ENCODE measurements at places on chromosomes 2 and 18.

DNA sequence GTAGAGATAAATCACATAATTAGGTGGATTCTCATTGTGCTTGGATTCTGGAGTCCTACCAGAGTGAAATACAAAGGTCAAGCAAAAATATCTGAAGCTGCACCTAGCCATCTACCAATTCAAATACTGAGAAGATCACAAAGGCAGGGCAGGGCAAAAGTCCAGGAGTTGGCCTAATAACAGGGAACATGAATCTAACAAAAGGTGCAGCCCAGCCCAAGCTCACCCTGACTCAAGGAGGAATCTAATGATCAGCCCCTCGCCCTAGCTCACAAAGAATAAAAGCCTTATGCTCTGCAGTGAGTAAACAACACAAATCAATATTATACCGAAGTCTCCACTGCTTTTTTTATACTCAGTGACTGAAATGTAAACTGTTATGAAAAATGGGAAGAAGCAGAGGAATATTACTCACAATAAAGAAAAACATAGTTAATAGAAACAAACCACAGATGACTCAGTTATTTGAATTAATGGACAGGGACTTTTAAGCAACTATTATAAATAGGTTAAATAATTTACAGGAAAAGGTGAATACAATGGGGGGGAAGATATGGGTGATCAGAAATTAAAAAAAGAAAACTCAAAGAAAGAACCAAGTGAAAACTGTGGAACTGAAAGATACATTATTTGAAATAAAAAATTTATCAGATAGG lies 49.5 kb downstream of the ANTXR1 start:
- no peak for DNase-seq

DNA sequence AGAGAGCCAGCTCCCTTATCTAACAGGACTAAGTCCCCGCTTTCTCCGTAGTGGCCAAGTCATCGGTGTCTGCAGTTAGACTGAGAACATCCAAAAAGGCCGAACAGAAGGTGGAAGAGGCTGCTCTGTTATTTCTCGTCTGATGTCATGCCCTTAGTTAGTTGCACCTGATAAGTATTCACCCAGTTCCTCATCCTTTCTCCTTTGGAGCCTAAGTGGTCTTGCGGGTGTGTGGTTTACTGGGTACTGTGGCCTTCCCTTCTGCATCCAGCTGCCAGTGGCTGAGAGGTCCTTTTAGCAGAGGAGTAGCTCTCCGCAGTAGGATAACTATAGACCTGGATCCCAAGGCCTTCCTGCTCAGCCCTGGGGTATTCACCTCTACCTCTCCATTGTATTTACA lies 211.6 kb downstream of the BCL2 start:
- DNase-seq = no peak

- no peak for DNase-seq
Measured at GRCh38 chr2:43438858-43439655, 156.8 kb downstream of the THADA start.

DNA sequence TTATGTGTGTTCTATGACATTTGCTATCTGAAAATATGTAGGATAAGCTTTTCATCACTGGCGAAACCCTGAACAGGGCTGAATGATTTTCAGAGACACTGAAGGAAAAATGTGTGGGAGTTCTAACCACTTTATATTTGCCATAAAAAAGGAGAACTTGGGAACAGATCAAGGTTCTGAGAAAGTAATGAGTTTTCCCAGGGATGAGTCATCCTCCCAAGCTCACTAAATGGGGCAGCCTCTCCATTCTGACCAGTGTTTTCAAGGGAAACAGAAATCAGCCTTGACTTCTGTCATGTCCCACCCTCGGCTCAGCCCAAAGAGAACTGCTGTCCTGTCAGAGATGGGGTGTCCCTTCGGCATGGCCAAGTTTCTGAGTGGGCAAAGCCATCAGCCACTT lies 2109.8 kb upstream of the CELF4 start:
- DNase-seq = no peak

DNA sequence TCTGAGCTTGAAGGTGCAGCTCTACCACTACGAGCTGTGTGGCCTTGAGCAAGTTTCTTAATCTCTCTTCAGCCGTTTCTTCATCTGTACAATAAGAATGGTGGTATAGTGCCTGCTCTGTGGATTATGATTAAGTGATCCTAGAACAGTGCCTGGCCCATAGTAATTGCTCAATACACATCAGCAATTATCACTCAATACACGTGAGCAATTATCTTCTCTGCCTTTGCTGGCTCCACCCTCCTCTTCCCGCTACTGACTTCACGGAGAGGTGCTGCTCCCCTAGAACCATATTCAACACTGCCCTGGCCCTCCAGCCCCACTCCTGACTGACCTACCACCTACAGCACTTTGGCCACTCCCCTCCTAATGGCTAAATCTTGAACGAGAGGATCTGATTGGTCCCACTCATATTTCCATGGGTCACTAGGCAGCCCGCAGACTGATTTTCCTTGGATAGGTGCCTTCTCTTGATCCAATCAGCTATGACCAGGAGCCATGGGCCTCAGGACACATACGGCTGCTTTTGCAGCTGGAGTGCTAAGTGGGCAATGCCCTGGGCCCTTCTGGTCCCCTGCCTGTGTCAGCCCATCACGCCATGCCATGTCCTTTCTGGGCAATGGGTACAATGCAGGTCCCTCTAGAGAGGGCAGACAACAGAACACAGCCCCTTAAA lies 77.5 kb downstream of the STPG4 start:
- DNase-seq = no peak

GRCh38 chr18:22606563-22607283 lies 189.0 kb upstream of the CTAGE1 start:
- DNase-seq = no peak

DNA sequence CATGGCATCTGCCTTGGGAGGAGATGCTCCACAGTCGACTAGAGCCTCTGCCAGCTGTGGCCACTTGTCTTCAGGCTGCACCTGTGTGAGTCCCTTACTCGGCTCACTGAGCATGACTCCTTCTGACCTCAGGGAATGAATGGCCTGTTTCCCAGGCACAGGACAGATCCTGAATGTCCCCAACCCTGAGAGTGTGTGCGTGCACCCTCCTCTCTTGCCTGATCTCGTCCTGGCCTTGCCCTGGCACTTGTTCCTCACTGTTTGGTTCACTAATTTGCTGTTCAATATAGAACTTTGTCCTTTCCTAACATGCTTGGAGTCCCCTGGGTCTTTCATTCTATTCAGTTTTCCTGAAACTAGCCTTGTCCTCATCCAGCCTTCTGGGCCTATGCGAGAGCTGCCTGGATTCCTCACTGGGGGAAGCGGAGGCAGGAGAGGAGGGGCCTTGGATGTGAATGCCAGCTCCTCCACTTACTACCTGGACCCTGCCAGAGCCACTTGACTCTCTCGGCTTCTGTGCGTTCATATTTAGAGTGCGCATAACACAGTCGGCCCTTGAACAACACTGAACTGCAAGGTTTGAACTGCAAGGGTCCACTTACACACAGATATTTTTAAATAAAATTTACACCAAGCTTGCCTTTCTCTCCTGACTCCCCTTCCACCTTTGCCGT lies 184.8 kb downstream of the ACKR3 start:
- peak; percentile 60 for DNase-seq

- DNase-seq = no peak
Measured at GRCh38 chr2:168679081-168679480, 123.4 kb upstream of the NOSTRIN start.

GRCh38 chr2:178881075-178881474 lies 73.9 kb upstream of the TTN start:
- DNase-seq = no peak

DNA sequence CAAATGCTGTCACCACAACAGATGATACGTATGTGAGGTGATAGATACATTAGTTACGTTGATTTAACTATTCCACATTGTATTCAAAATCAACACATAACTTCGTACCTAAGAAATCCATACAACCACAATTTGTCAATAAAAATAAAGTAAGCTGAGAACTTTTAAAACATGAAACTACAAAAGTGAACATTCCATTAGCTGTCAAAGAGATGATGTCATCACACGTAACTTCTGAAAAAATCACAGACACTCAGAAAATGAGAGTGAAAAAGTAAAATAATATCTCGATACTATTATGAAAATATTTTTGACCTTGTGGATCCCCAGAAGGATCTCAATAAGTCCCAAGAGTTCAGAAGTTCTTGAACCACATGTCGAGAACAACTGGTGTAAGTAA lies 161.6 kb upstream of the GALNT13 start:
- no peak for DNase-seq

- no peak for DNase-seq
Measured at GRCh38 chr2:146764301-146764700, 1080.5 kb upstream of the ACVR2A start.

DNA sequence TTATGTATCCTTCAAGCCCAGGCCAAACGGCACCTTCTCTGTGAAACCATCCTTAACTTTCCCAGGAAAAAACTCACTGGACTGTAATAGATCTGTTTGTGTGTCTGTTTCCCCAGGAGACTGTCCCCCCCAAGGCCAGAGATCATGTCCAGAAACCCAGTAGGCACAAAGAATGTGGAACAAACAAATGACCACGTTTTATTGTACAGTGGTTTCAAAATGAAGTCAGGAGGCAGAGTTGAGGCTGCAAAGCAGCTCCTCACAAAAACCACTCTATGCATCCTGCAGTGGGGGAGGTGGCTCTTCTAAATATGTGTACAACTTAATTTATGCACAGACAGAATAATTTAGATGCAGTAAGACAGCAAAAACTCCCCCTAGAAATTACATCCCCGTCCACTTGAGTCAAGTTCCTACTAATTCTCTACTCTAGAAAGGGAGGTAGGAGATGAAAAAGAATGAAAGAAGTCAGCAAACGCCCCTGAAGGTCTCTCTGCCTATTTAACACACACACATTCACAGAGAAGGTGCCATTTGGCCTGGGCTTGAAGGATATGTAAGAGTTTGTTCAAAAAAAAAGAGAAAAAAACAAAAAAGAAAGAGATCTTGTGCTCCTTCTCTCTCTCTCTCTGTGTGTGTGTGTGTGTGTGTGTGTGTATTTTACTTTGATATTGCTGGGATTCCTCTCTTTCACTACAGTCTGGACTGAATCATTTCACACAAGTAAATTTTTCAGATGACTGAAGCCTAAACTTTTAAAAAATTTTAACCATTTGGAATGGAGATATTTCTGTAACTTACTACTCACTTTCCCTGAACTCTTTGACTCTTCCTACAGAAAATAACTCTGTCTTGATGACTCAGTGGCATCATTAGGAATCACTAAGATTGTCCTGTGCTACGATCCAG lies 19.5 kb downstream of the BCL2 start:
- DNase-seq = no peak

DNA sequence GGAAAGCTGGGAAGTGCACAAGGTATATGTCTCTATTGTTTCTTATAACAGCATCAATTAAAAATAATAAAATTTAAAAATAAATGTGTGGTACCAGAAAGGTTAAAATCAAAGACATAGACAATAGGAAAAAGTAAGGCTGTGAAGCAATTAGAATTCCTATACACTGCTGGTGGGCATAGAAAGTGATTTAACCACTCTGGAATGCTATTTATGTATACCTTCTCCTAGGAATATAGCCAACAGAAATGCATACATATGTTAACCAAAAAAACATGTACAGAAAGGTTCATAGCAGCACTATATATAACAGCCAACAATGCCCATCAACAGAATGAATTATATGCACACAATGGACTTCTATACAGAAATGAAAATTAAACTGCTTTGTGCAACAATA lies 43.0 kb downstream of the WDSUB1 start:
- no peak for DNase-seq

DNA sequence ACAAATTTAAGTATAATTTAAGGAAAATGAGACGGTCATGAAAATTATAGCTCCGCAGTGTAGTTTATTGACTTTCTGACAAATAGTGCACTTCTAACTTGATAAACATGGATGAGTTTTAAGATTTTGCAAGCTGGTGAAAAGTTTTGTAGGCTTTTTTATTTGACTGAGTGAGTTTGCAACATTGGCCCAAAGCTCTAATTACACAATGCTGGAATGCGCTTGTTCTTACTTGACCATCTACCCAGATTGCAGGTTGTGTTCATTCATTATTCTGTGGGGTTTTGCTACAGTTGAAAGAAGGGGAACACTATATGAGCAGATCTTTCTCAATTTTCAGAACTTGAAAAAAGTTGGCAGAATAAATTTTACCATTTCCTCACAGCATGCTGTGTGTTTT lies 13.5 kb downstream of the SPOPL start:
- DNase-seq = no peak

GRCh38 chr18:13611142-13611600 lies 115.2 kb downstream of the FAM210A start:
- DNase-seq = no peak

DNA sequence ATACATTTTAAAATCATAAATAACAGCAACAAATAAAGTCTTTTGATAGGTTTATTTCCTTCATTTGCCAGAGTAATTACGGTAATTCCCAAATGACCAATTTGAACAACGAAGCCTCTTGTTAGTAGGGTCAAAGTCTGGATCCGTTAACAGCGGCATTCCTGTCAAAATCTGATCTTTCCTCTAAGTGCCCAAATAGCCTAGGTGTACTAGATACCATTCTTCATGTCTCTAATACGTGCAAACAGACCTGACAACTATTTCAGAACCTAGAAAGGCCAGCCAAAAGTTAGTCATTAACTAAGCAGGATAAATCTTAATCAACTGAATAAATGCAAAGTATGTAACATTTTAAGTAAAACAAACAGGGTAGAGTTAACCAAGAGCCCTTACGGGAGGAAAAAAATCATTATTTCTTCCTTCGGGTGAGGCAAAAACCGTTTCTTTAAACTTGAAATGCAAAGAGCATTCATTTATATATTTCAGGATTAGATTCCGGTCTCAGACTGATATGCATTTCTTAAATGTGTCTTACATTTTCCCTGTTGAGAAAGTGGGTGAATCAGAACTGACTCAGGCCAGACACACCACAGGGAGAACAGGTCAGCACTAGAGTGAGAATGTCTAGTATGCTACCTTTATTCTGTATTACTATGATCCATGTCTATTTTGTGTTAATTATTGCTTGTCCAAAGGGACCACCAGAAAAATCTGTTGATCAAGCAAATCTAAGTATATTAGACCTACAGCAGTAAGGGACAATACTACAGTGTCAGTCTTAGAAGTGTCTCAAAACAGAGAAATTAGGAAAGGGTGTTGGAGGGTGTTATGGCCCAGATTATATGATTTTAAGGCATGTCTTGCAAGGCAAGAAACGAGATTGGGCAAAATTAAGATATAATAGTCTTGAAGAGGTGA lies 141.5 kb upstream of the NDUFV2 start:
- no peak for DNase-seq

DNA sequence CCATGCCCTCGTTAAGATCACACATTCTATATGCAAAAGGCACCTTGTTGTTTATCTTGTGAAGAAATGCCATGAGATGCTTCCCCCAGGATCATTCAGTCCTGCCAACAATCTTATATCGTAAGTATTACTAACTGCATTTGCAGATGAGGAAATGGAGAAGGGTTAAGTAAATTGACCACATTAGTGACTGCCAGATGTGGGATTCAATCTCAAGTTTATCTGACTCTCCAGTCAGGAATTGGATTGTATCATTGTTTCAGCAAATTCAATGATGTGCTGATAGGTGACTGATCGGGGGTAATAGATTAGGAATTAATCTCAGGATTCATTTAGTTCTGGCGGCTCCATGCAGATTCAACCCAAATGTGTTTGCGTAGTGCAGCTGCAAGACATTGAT lies 106.2 kb downstream of the CNTNAP5 start:
- no peak for DNase-seq

- no peak for DNase-seq
Measured at GRCh38 chr2:191593622-191594385, 84.1 kb upstream of the NABP1 start.

- DNase-seq = no peak
Measured at GRCh38 chr2:174211954-174212353, 36.4 kb downstream of the OLA1 start.

GRCh38 chr2:95062242-95063085 lies 37.0 kb downstream of the MAL start:
- DNase-seq = peak; percentile 23

Measured in NCI-H510A treated with DMSO at 0.1 percent for 48 hours (cell line).